ENCODE measurements at places on chromosomes 6 and 20.

DNA sequence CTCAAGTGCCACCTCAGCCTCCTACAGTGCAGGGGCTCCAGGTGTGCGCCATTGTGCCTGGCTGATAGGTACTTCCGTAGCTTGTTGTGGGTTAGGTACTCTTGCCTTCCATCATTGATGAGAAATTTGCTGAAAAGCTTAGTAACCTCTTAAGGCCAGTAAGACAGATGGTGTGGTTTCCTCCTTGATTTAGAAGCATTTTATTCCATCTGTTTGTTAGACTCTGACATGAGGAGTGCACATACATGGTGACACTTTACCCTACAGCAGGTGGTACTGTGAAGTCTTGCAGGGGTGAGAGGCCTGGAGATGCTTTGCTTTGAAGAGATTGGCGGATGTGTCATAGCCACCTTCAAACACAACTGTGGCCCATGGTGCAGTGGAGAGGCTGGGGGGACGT, 14.8 kb upstream of the MTG2 start:
- no peak for DNase-seq

GRCh38 chr6:52390361-52390727, 28.4 kb downstream of the PAQR8 start:
- peak; percentile 33 for DNase-seq

GRCh38 chr20:51340451-51340840, 202.1 kb downstream of the NFATC2 start:
- no peak for DNase-seq

DNA sequence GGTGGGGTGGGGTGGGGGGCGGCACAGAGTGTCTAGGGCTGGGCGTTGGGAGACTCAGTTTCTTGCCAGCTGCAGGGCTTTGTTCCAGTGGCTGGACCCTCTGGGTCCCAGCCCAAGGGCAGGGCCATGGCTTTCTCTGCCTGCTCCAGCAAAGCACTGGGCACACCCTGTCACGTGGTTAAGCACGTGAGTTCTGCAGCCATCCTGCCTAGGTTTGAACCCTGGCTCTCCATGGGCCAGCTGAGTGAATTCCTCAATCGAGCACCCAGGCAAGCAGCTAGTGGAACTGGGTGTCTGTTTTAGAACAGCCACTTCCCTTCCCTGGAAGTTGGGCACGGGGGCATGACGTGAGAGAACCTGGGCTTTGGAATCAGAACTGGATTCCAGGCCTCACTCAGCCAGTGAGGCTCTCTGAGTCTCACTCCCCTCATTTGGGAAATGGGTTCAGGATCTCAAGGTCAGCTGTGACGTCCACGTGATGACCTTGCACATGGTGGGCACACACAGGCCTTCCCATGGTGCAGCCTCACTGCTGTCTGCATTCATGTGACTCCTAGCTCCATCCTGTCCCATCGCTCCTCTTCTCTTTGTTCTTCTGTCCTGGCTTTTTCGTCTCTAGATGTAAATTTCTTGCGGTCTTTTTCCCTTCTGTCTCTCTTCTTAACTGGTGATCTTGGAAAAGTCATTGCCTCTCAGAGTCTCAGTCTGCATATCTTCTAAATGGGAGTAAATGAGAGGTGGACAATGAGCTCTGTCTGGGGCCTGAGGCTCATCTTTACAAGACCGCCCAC, 45.9 kb downstream of the NOL4L start:
- DNase-seq, result no peak

DNA sequence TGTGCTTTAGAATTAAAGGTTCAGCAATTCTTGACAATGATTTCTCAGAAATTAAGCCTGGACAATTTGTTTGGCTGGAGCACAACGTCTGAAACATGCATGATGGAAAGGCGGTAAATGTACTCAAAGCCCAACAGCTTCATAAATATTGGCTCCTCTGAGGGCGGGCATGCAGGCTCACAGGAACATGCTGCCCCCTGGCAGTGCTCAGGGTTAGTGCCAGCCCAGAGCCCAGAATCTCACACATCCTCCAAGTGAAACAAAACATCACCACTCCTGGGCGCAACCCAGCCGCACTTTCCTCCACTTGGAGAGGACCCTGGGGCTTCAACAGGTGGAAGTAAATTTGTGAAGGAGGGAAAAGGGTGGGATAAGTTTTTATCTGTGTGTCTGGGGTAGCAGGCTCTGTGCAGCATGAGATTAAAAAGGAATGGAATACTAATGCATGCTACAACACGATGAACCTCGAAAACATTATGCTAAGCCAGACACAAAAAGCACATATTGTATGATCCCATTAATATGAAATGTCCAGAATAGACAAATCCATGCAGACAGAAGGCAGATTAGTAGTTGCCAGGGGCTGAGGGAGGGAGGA, 54.1 kb upstream of the PTPRT start:
- no peak for DNase-seq

- DNase-seq, result no peak
Observed at GRCh38 chr6:107786179-107786578, 37.9 kb downstream of the SCML4 start.

DNA sequence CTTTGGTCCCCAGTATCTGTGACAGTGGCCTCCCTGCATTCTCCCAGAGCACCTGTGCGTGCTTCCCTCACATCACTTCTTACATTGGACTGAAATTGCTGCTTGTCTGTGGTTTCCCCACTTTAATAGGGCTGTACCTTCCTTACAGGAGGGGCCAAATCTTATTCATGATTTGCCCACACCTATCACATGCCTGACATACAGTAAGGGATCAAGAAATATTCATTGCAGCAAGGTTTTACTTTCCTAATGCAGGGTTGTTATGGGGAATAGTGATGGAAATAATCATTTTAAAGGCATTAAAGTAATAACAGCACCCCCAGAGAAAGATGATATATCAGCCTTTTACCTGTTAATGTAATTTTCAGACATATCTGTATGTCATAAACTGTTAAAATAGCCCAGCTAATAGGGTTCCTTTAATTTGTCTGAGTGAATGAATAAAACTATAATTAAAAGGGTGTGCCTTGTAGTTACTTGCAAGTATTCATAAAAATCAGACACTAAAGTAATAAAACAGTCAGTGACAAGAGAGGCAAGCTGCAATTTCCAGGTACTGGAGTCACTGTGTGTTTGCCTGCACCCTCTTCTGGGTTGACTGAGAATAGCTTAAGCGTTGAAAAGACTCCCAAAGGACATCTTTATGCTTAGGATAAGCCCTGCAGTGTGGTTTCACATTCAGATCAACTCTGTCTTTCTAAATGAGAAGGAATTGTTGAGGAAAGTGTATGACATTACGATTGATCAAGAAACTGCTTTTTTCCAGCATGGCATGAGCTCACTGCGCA, 182.7 kb downstream of the PHACTR1 start:
- no peak for DNase-seq

DNA sequence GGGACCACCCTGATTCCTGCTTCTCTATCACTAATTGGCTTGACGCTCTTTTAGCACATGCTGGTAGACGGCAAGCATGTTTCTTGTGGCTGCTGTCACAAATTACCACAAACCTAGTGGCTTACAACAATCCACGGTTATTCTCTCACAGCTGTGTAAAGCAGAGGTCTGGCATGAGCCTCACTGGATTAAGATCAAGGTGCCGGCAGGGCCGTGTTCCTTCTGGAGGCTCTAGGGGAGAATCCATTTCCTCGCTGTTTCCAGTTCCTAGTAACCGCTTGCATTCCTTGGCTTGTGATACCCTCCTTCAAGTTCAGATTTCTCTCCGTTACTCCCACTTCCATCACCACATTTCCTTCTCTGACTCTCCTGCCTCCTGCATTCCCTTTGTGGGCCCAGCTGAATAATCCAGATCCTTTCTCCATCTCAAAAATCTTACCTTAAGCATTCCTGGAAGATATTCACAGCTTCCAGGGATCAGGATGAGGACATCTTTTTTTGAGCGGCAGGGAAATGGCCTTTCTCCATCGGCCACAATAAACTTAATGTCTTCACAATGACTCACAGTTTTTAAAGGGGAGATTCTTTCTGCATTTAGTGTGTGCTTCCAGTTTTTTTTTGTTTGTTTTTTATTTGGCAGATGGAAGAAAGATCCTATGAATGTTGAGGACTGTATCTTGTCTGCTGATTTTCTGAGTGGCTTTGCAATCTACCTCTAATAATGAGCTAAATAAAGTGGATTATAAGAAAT, 39.9 kb downstream of the BMP6 start:
- no peak for DNase-seq

DNA sequence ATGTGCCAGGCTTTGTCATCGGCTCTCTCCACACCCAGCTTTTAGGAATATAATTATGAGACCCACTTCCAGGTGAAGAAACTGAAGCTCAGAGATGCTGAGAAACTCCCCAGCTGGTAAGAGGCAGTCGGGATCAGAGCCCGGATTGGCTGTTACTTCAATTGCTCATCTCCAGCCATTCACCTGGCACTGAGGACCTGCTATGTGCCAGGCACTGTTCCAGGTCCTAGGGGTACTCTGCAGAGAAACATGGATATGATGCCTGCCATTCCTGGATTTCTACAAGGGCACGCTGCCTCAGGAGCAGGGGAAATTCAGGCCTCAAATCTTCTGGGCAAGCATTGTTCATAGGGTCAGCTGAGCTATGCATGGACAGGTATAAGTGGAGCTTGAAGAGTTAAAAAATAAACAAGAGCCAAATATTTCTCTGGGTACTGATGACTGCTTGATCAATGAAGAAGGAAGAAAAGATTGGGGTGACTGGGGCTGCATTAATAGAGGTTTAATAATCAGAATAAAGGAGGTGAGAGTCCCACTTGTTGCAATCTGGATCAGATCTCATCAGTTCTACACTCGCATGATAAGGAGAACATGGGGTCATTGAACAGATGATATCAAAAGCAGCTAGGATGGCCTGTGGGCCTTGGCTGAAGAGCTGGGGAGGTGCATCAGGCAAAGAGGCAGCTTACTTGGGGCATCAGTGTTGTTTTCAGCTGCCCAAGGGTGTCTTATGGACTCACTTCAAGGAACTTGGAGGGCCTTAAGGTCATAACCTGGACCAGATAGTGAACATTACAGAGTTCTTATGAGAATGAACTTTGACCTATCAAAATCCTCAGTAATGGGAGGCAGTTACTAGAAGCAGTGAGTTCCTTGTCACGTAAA, 80.9 kb upstream of the TOX2 start:
- no peak for DNase-seq
